ENCODE measurements at places on chromosomes 1 and 21.
A peak's percentile ranks its signal among the peaks of the same experiment; 100 is the strongest.

DNA sequence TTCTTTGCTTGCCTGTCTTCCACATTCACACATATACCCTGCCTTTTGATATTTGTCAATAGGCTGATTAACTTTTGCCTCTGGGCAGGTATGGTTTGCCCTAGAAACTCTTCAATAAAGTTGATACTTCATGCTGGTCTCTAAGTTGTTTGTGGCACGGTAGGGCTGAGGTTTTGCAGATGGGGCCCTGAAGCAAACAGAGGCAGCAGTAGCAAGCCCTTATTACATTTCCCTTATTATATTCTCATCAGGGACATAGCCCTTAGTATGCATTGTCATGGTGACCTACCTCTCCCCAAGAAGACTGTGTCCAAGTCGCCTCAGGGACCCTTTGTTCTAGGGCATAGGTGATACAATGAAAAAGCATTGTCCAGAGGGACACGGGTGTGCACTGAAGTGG, at the start of gene OR6P1:
OR6P1 (minus strand) TSS at position 101 of the 400 bp plus-strand sequence. CDS start 6,976 bp downstream, outside the sequence.
- no peak within 1 kb of the TSS for H3K4me3 ChIP-seq
- H3K27me3 ChIP-seq = no peaks in the 10 kb centered on the region
- DNase-seq = no peak
- no peaks in the 10 kb centered on the region for H3K36me3 ChIP-seq
- no peaks in the 10 kb centered on the region for H3K4me1 ChIP-seq

DNA sequence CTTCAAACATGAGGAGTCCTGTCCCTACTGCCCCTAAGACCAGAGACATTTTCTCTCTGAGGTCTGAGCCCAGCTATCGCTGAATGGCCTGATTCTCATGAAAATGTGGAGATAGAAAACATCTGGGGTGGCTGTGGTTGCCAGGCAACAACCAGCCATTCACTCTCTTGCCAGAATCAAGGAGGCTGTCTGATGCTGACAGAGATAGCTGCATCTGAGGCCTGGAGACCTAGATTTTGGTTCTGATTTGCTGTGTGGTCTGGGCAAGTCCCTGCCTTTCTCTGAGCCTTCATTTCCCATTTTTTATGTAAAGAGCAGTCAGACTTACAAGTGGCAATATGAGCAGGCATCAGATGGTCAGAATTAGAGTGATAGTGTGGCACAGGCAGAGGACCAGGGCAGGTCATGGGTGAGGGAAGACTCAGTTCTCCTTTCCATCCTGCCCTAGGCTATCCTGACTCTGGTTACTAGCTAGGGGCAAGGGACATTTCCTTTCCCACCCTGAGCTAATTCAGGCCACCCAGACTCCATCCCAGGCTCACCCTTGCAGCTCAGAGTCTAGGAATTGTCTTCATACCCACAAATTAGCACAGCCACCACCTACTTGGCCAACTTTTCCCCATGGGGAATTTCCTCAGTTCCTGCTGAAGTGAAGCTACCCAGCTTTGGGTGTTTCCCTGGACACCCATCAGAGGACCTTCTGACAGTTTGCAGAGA, 20.0 kb upstream of the RNF19B start:
- H3K27me3 ChIP-seq = no peaks in the 10 kb centered on the region
- no peaks in the 10 kb centered on the region for H3K4me1 ChIP-seq
- DNase-seq = peak; percentile 68
- H3K27ac ChIP-seq = no peak overlapping the region
- H3K36me3 ChIP-seq = no peaks in the 10 kb centered on the region

GRCh38 chr1:33986390-33987095, 122.7 kb downstream of the HMGB4 start:
- no peak for DNase-seq
- H3K4me3 ChIP-seq = no peak overlapping the region
- H3K27ac ChIP-seq = no peak overlapping the region
- no peaks in the 10 kb centered on the region for H3K4me1 ChIP-seq
- H3K27me3 ChIP-seq = no peaks in the 10 kb centered on the region

GRCh38 chr1:36108314-36108713, 16.7 kb downstream of the COL8A2 start:
- no peak for DNase-seq
- no peak overlapping the region for H3K27ac ChIP-seq
- no peaks in the 10 kb centered on the region for H3K27me3 ChIP-seq
- H3K4me3 ChIP-seq = no peak overlapping the region
- H3K4me1 ChIP-seq = no peaks in the 10 kb centered on the region

GRCh38 chr1:151443846-151444782, 15.2 kb downstream of the POGZ start:
- H3K36me3 ChIP-seq = peaks cover 2% of the 10 kb centered on the region
- no peaks in the 10 kb centered on the region for H3K4me1 ChIP-seq

- DNase-seq = peak; percentile 37
- H3K27me3 ChIP-seq = no peaks in the 10 kb centered on the region
- H3K4me1 ChIP-seq = peaks cover 41% of the 10 kb centered on the region
- no peak overlapping the region for H3K4me3 ChIP-seq
- peak overlapping the region; percentile 69 for H3K27ac ChIP-seq
Measured at GRCh38 chr1:204714194-204714860, 28.8 kb upstream of the LRRN2 start.

DNA sequence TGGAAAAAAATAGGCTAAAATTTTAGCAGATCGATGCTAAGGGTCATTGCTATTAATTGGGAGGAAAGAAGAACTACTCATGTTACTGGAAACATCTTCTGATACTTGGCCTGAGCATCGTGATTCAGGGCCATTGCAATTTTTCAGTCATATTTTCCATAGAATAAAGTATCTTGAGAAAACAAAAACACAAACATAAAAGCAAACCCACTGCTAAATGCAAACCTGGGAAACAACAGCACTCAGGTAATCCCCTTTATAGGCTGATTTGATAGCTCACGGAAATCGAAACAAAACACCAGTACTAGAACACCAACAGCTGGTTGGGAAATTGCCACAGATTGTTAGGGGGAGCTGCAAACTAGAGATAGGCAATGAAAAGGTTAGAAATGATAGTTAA, 172.9 kb upstream of the ESRRG start:
- no peaks in the 10 kb centered on the region for H3K36me3 ChIP-seq
- H3K27me3 ChIP-seq = no peaks in the 10 kb centered on the region
- no peak for DNase-seq
- no peak overlapping the region for H3K4me3 ChIP-seq

- no peak overlapping the region for H3K27ac ChIP-seq
- no peak for DNase-seq
- H3K36me3 ChIP-seq = no peaks in the 10 kb centered on the region
- H3K4me1 ChIP-seq = no peaks in the 10 kb centered on the region
Measured at GRCh38 chr21:44441581-44442265, 13.6 kb upstream of the LRRC3 start.

- no peak overlapping the region for H3K27ac ChIP-seq
- H3K36me3 ChIP-seq = no peaks in the 10 kb centered on the region
Measured at GRCh38 chr1:226584164-226584563, 35.6 kb downstream of the STUM start.

GRCh38 chr1:245493029-245493428, 338.2 kb downstream of the KIF26B start:
- DNase-seq = peak; percentile 50
- peaks cover 3% of the 10 kb centered on the region for H3K4me1 ChIP-seq
- no peak overlapping the region for H3K27ac ChIP-seq
- no peaks in the 10 kb centered on the region for H3K36me3 ChIP-seq
- H3K27me3 ChIP-seq = no peaks in the 10 kb centered on the region
- no peak overlapping the region for H3K4me3 ChIP-seq

DNA sequence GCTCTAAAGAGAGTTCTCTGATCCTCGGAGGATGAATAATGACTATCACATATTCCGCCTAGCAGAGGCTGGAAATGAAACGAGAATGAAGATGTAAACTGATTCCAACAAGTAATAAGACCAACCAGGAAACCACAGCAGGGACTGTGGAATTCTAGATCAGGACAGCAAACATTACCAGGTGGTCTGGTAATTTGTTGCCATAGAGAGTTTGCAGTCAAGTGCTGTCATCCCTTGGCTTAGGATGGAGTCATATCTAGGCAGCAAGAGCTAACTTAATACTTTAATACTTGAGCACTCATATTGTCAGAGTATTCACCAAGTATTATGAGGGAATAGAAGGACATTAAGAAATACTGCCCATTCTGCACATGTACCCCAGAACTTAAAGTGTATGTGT, 45.1 kb upstream of the MUTYH start:
- no peaks in the 10 kb centered on the region for H3K4me1 ChIP-seq
- H3K4me3 ChIP-seq = no peak overlapping the region
- DNase-seq = no peak

- H3K27me3 ChIP-seq = no peaks in the 10 kb centered on the region
- no peaks in the 10 kb centered on the region for H3K4me1 ChIP-seq
- no peak overlapping the region for H3K27ac ChIP-seq
- no peak overlapping the region for H3K4me3 ChIP-seq
- no peaks in the 10 kb centered on the region for H3K36me3 ChIP-seq
Measured at GRCh38 chr1:85245891-85246290, 13.6 kb downstream of the C1orf52 start.

DNA sequence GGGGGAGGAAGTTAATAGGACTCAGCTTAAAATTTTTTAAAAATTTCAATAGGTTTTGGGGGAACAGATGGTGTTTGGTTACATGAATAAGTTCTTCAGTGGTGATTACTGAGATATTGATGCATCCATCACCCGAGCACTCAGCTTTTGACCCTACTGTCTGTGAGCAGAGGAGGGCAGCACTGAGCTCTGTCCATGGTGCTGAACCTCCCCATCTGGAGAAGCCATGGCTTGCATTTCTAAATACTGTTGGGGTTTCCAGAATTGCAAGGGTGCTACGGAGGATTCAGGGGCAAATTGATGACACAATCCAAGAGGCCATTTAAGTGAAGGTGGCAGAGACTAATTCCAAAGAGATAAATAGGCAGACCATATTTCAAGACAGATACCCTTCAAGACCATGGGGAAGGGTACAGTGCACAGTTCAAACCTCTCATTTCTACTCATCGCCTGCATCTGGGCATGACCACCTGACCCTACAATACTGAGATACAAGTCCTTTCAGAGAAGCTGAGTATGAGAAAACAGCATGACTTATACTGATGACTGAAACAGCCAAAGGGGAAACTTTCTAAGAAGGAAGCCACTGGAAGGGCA, 17.2 kb downstream of the SYT2 start:
- H3K4me3 ChIP-seq = no peak overlapping the region
- no peaks in the 10 kb centered on the region for H3K27me3 ChIP-seq
- H3K4me1 ChIP-seq = no peaks in the 10 kb centered on the region
- no peaks in the 10 kb centered on the region for H3K36me3 ChIP-seq
- DNase-seq = peak; percentile 80

- peak overlapping the region; percentile 99 for H3K27ac ChIP-seq
- H3K4me3 ChIP-seq = peak overlapping the region; percentile 83
- no peaks in the 10 kb centered on the region for H3K27me3 ChIP-seq
- H3K36me3 ChIP-seq = no peaks in the 10 kb centered on the region
- peaks cover 7% of the 10 kb centered on the region for H3K4me1 ChIP-seq
- peak; percentile 99 for DNase-seq
Measured at GRCh38 chr1:178093494-178093950, 382 bp upstream of the RASAL2 start.

- peak; percentile 34 for DNase-seq
- H3K4me1 ChIP-seq = peaks cover 7% of the 10 kb centered on the region
- no peak overlapping the region for H3K27ac ChIP-seq
Measured at GRCh38 chr1:93692983-93693591, 11.4 kb upstream of the BCAR3 start.

- no peak overlapping the region for H3K27ac ChIP-seq
- H3K4me3 ChIP-seq = no peak overlapping the region
- no peaks in the 10 kb centered on the region for H3K36me3 ChIP-seq
- DNase-seq = peak; percentile 70
Measured at GRCh38 chr1:72623299-72623708, 341.0 kb upstream of the NEGR1 start.

- DNase-seq = no peak
- H3K4me3 ChIP-seq = no peak overlapping the region
- H3K36me3 ChIP-seq = no peaks in the 10 kb centered on the region
- no peaks in the 10 kb centered on the region for H3K4me1 ChIP-seq
- H3K27me3 ChIP-seq = no peaks in the 10 kb centered on the region
- H3K27ac ChIP-seq = no peak overlapping the region
Measured at GRCh38 chr1:67672260-67672803, 12.7 kb upstream of the GADD45A start.

GRCh38 chr1:168473126-168473525, 70.7 kb downstream of the XCL2 start:
- no peaks in the 10 kb centered on the region for H3K36me3 ChIP-seq
- no peak for DNase-seq

DNA sequence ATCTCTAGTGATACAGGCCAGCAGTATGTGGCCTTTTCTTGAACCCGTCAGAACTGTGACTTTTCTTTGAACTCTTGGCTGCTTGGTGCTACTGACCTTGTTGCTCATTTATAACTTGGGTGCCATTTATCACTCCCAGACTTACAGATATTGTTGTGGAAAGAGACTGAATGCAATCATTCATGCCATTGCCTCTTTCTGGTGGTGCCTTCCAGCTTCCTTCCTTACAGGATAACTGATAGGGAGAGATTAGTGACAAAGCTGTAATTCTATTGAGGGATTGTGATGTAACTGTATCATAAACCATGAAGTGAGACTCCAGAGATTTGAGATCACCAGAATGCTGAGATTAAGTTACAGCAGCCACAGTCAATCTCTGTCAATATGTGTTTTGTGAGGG, 256.5 kb downstream of the USP25 start:
- H3K4me3 ChIP-seq = no peak overlapping the region
- no peaks in the 10 kb centered on the region for H3K27me3 ChIP-seq
- H3K27ac ChIP-seq = no peak overlapping the region

DNA sequence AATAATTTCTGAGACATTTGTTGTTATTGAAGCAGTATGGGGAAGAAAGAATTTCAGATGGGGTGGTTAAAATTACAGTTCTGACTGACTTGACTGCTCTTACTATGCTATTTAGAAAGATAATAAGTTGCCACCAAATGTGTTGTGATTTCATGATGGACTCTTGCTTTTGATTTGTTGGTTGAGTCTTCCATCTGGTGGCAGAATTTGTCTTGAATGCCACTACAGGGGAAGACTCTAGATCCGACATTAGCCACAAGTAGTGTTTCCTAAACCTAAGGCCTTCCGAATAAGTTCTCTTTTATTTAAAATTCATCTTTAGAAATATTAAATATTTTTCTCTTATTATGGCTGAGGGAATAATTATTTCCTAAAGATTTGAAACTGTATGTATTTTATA, 190.9 kb upstream of the ADGRL4 start:
- no peaks in the 10 kb centered on the region for H3K27me3 ChIP-seq
- DNase-seq = peak; percentile 51
- H3K27ac ChIP-seq = no peak overlapping the region
- no peaks in the 10 kb centered on the region for H3K4me1 ChIP-seq
- H3K36me3 ChIP-seq = no peaks in the 10 kb centered on the region

Data from mesendoderm (in vitro differentiated cells).